ENCODE measurements at places on chromosomes 1 and 21. TPM values are rescaled to one million over a fixed set of nuclear protein-coding genes. Genes with fewer than 3 reads are reported as not detected.

Gene SLC16A4
- 1.2 TPM for total RNA-seq

Gene OR2L5
- total RNA-seq: not detected

Gene HMGCL
- 30.0 TPM for total RNA-seq

Gene C1orf21
- total RNA-seq: 24.6 TPM

Gene PLEKHN1
- total RNA-seq: 4.0 TPM

Gene CCDC27
- not detected for total RNA-seq

Gene RFX5
- 35.1 TPM for total RNA-seq

Gene SPTA1
- not detected for total RNA-seq

Gene HAPLN2
- not detected for total RNA-seq

Gene EYA3
- 9.4 TPM for total RNA-seq

Gene USF1
- 30.0 TPM for total RNA-seq

Gene KCNK2
- not detected for total RNA-seq

Gene C1orf226
- total RNA-seq: 0.08 TPM

Gene CLCA1
- total RNA-seq: 0.08 TPM

Gene CDCA8
- 34.4 TPM for total RNA-seq

Gene EVA1C
- 8.4 TPM for total RNA-seq

Gene RIPK4
- 23.0 TPM for total RNA-seq

Gene BEST4
- total RNA-seq: not detected

Gene FAM72A
- total RNA-seq: 2.8 TPM

Gene PITHD1
- 48.2 TPM for total RNA-seq

Gene LAMC2
- total RNA-seq: 1,739 TPM

Gene C1orf53
- 6.5 TPM for total RNA-seq

Gene DNAJC11
- total RNA-seq: 23.2 TPM

Gene FAM110D
- not detected for total RNA-seq

Gene S100A12
- total RNA-seq: 1.7 TPM

Gene PKLR
- total RNA-seq: 1.9 TPM

Gene CLEC20A
- not detected for total RNA-seq

Gene NBPF4
- total RNA-seq: not detected

Gene NMNAT2
- 0.39 TPM for total RNA-seq

Gene GPR157
- total RNA-seq: 5.5 TPM

Gene RORC
- total RNA-seq: 0.16 TPM

Gene CRP
- not detected for total RNA-seq

Gene COL16A1
- total RNA-seq: 140 TPM

Gene GPATCH3
- total RNA-seq: 6.3 TPM

Gene NGF
- not detected for total RNA-seq
